T-cell (primary cell): ENCODE measurements at places on chromosomes 1 and 21.

- no peak for DNase-seq
Observed at GRCh38 chr21:38980416-38981313, 174.9 kb downstream of the ETS2 start.

DNA sequence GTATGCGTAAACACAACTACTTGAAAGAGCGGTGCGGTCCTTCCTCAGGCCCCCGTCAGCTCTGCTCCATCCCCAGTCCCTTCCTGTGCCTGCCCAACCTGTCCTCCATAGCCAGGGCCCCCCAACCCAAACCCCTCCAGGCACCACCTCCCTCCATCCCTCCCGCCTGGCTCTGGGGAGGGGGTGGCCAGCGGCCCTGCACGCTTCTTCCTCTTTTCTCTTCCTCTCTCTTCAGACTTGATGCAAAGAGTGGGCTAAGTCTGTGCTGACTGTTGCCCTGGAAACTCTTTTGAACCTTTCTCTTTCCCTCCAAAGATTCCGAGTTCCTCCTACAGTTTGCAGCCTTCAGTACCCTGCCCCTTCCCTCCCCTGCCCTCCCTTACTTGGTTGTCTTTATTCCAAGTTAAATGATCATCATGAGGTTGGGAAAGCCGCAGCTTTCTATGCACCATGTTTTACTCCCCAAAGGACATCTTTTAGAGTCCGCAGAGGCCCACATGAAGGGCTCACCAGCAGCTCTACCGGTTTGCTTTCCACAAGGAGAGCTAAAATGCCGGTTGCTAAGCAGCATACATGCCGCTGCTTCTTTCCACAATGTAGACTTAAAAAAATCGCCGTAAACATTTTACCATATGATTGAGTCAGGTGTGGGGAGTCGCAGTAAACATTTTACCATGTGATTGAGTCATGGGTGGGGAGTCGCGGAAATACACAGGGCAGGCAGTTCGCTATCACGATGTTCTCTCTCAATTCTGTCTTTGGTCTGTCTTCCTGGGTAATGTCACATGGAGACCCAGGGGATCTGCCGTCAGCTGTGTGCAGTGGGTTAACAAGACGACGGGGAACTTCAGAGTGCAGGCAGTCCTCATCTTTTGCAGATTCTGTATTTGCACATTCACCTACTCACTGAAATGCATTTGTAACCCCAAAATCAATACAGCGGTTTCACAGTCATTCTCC, 525.3 kb downstream of the KIF26B start:
- DNase-seq: no peak

DNA sequence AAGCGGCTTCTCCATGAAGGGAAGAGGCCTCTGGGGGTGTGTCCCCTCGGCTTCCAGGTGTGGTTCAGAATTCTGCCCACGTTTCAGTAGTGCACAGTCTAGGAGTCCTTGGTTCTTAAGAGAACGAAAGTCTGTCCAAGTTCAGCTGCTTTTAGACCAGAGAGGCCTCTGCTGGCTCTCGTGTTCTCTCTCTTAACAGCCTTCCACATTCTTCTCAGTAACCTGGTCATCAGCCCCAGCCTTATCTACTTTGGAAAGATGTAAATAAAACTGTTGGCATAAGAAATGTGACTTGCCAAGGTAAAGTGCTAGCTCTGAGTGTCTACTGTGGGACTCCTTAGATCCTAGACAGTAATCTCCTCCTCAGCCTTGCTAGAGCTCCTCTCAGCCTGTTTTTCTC, 15.3 kb upstream of the STUM start:
- no peak for DNase-seq

GRCh38 chr1:39754026-39754570, 15.4 kb downstream of the PPIE start:
- no peak for DNase-seq

GRCh38 chr1:184739796-184740195, 14.9 kb downstream of the EDEM3 start:
- DNase-seq: no peak

DNA sequence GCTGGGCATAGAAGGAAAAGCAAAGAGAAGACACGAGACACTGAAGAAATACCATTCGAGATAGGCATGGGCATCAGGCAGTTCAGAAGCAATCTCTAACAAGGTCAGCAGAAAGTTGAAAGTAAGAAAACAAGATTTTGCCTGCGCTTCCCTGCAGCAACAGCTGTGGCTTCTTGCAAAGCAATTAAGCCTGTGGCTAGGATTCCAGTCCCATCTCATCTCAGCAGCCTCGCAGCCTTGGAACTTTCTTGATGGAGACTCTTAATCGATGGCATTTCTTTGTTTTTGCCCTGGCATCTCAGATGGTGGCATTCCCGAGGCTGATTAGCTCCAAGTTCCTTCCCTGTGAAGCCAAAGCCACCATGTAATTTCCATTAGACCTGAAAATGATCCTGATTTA, 64.6 kb upstream of the SPAG17 start:
- DNase-seq: no peak

GRCh38 chr1:119004781-119005180, 16.6 kb upstream of the TBX15 start:
- DNase-seq: no peak
